A549 (cell line): ENCODE measurements at places on chromosomes 11 and 22.
A peak's percentile ranks its signal among the peaks of the same experiment; 100 is the strongest.

DNA sequence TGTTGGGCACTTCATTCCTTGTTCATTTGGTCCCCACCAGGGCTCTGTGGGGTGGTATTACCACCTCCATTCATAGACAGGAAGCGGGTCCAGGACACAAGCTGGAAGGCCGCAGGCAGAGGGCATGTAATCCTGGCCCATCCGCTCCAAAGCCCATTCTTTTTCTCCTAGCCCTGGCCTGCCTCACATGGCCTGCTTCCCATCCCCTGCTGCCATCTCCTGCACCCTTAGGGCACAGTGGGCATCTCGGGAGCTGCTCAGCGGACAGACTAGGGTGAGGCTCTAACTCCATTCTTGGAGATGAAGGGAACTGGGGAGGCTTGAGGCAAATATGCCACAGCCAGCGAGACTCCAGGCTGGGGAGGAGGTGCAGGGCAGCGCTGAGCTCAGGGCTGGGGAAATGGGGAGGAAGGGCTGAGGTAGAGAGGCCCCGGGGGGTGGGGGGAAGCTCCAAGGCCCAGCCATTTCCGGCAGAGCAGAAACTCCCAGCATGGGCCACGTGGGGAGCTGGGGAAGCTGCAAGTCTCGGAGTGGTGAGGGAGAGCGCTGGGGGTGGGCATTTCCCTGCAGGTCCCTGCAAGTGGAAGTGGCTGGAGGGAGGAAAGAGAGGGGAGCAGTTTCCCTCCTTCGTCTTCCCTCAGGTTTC lies 14.3 kb upstream of the BCL9L start:
- DNase-seq = no peak

- DNase-seq = no peak
Observed at GRCh38 chr22:23181721-23182308, 1.5 kb downstream of the BCR start.

- DNase-seq = peak; percentile 65
Observed at GRCh38 chr11:36361901-36362391, 65.9 kb downstream of the PRR5L start.

GRCh38 chr11:82996966-82997606 lies 74.6 kb downstream of the RAB30 start:
- DNase-seq = no peak

- DNase-seq = no peak
Observed at GRCh38 chr11:15123849-15124248, 9.1 kb downstream of the INSC start.

- DNase-seq = no peak
Observed at GRCh38 chr22:35663371-35663770, 15.1 kb downstream of the APOL6 start.

- DNase-seq = peak; percentile 17
Observed at GRCh38 chr11:122601141-122602125, 54.1 kb upstream of the UBASH3B start.

GRCh38 chr11:27723687-27724086 lies 23.4 kb upstream of the BDNF start:
- DNase-seq = no peak

DNA sequence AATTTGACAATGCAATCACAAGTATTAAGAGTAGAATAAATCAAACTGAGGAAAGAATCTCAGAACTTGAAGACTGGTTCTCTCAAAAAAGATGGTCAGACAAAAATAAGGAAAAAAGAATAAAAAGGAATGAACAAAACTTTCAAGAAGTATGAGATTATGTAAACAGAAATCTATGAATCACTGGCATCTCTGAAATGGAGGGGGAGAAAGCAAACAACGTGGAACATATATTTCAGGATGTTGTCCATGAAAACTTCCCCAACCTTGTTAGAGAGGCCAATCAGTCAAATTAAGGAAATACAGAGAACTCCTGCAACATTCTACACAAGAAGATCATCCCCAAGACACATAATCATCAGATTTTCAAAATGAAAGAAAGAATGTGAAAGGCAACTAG lies 235.7 kb downstream of the SBF2 start:
- no peak for DNase-seq

- no peak for DNase-seq
Observed at GRCh38 chr22:42928969-42929837, 72.1 kb upstream of the ARFGAP3 start.

GRCh38 chr11:130771708-130772107 lies 144.6 kb downstream of the SNX19 start:
- no peak for DNase-seq

- DNase-seq = no peak
Observed at GRCh38 chr22:43845981-43846380, 16.3 kb downstream of the SULT4A1 start.
